ENCODE measurements at places on chromosomes 3 and 15.

DNA sequence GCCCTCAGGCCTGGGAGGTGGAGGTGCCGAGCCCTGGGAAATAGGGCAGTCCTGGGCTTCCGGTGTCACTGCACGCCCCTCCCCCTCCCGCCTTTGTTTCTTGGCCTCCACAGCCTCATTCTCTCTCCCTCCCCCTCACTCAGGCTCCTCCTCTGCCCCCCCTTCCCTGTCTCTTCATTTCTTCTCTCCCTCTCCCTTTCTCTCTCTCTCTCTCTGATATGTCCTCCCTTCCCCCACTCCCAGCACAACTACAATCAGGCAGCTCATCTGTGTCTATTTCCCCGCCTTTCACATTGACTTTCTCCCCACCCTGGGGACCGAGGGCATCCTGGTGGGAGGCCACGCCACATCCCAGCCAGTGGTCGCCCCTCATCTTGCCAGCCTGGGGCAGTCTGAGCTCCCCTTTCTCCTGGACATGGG is 40.2 kb downstream of the IDH2 start:
- DNase-seq = peak; percentile 61

GRCh38 chr3:38022301-38022700 is 7.1 kb downstream of the PLCD1 start:
- no peak for DNase-seq

DNA sequence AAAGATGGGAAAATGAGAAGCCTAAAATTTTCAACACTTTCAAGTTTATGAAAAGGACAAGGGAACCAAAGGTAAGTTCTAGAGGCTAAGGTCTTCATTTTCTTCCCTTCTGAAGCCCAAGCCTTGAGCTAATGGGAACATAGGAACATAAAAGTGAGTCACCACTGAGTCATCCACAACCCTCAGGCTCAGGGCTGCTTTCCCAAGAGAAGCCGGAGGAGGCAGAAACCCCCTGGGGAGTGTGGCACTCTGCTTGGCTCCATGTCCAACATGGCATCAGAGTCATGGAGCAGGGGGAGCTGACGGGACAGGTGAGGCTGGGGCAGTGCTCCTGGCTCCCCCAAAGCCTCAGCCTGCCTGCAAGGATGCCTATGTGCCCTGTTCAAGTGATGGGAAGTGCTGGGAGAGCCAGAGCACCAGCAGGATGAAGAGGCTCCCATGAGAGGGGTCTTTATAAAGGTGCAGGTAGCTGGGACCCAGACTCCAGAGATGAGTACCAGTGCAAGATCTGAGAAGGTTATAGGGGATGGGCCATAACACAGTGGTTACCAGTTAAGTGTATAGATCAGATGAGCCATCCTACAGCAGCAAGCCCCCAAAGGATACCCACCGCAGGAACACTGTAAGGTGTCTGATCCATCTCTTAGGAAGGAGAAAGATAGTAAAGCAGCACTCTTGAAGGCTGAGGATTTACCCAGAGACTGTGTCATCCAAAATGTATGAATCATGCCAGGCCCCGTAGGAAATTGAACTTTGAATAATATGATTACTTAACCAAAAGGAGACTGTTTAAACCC is 31.8 kb upstream of the RYR3 start:
- DNase-seq = no peak

- DNase-seq = no peak
Observed at GRCh38 chr3:21704796-21705195, 46.2 kb downstream of the ZNF385D start.

- DNase-seq = no peak
Observed at GRCh38 chr3:117443014-117443413, 733.4 kb downstream of the TUSC7 start.

- no peak for DNase-seq
Observed at GRCh38 chr15:45064386-45064785, 41.4 kb downstream of the SORD start.

GRCh38 chr15:63449731-63450130 is 54.7 kb upstream of the USP3 start:
- no peak for DNase-seq

- no peak for DNase-seq
Observed at GRCh38 chr3:46847744-46848143, 15.5 kb downstream of the MYL3 start.

GRCh38 chr3:111700054-111700453 is 104.9 kb upstream of the ZBED2 start:
- DNase-seq = no peak

GRCh38 chr3:186746008-186746407 is 28.8 kb downstream of the KNG1 start:
- peak; percentile 62 for DNase-seq

- DNase-seq = peak; percentile 63
Observed at GRCh38 chr3:141646760-141647561, 91.1 kb upstream of the RNF7 start.

- peak; percentile 54 for DNase-seq
Observed at GRCh38 chr3:197406266-197406665, 107.9 kb upstream of the DLG1 start.

DNA sequence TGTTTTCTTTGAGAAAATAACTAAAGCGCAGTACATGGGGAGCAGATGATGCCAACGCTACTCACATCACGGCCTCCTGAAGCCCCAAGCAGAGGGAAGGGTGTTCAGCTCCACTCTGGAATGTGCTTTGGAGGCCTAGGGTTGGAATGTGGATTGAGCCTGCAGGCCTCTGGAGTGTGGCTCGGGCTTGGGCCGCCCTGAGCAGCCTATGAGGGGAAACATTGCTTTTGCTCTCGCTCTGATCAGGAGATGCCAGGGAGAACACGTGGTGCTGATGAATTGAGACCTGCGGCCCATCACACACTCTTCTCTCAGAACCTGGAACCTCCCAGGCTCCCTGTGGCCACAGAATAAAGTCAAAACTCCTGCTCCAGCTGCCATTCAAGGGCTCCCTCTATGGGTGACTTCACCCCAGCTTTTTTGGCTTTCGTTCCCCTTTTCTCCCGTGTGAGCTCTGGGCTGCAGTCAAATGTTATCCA is 23.3 kb downstream of the CCDC13 start:
- peak; percentile 71 for DNase-seq

DNA sequence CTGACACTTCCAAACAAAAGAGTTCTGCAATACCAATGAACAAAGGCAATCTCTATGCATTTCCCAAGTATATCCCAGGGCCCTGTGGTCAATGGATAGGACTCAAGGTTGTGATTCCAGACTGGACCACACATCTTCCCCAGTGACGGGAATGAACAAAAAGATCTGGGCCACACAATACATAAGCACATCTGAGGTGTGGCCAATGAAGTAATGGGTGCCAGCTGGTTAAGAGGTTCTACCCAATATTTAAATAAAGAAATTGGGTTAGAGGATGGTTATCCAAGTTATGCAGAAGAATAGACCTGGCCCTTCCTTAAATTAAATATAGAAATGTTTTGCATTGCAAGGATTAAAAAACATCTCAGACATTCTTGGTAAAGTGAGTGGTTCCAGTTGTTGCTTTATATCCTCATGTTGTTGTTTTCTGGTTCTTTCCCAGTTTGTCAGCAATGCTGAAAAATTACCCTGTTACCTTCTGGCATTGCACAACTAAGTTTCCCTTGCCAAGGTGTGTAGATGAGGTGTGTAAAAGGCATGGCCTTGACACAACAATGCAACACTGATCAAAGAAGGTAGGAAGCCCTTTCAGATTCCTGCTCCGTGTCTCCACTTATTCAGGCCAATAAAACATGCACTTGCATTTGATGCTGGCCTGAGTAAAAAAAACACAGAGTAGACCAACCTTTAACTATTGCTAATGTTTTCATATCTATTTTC is 86.5 kb downstream of the PRICKLE2 start:
- DNase-seq = no peak

DNA sequence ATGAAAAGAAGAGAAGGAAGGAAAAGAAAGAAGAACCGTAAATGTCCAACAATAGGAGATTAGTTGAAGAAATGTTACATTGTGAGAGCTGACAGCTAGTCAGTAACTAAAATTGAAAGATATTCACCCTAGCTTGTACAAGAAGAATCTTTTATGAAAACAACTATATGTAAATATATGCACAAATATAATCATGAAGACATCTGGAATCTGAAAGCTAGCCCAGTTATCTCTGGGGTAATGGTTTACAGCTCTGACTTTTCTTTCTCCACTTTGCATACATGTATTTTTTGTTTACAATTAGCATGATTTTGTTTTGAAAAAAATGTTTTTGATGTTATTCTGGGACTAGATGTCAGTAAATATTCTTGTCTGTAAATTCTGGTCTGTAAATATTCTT is 37.1 kb upstream of the ADAMTSL3 start:
- DNase-seq = no peak

DNA sequence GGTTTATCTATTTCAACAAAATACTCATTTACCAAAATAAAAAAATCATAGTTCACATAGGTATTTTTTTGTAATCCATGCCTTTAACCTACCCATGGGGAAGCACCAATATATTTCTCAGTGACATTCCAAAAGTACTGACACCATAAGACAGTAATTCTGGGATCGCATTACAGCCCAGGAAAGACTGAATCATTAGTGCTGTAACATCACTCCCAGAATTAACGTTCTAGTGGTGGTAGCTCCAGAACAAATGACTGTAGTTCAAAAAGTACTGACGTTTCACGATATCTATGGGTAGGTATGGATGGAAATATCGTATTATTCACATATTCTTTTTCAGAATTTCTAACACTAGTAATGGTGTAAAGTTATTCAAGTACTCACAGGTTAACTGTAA is 54.3 kb upstream of the NEK10 start:
- DNase-seq = no peak

DNA sequence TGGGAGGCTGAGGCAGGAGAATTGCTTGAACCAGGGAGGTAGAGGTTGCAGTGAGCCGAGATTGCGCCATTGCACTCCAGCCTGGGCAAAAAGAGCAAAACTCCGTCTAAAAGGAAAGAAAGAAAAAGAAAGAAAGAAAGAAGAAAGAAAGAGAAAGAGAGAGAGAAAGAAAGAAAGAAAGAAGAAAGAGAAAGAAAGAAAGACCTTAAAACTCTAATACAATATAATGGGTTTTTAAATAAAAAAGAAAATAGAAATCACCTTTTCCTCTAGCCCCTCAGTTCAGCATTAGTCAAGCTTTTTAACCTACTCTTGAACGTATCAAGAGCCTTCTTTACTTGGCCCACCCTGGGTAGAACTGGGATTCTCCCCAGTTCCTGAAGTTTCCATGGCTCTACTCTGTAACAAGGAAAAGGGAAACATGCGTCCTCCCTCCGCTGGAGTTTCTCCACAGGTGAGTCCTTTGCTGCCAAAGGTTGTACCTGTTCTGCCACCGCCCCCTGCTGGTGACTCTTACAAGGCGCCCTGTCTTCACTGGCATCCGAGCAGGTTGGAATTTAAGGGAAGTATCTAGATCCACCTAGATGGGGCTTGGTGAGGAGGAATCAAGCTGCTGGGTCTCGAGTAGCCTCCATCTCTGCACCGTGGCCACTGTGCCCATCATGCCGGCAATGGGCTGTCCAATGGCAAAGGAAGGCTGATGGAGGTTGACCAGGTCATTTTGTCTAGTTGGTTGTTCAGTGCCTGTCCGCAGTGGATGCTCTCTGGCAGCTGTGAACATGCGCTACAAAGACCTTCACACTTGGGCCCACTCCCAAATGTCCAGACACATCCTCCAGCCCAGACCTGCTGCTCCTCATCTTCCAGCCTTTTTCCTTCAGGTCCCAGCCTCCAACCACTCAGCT is 20.6 kb upstream of the EPHB3 start:
- peak; percentile 38 for DNase-seq

DNA sequence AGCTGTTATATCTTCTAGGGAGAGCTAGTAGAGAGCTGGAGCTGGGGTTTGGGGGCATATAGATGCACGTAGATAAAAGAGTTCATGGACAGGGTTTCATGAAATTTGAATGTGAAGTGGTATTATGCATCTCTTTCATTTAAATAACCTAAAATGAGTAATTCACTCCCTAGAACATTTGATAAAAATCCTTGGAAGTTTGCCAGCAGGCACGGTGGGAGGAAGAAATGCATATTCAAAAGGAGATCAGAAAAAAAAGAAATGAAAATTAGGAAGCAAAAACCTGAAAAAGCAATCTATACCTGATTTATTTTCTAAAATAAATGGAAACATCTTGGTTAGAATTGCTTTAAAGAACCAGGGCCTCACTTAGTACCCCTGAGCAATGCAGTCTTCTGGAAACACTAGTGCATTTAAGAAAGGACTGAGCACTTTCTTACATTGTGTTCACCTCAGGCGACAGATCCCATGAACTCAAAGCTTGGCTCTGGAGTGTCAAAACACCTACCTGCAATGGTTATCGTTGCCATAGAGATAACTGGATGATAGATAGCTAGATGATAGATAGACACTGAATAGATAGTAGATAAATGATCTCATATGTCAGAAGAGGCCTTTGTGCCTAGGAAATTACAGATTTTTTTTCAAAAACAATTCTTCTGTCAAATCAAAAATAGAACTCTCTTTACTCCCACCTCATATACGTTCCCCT is 458.6 kb upstream of the THRB start:
- DNase-seq = no peak

- DNase-seq = no peak
Observed at GRCh38 chr15:63418811-63419210, 37.2 kb upstream of the CA12 start.

GRCh38 chr3:97954228-97954827 is 17.9 kb downstream of the RIOX2 start:
- DNase-seq = no peak

DNA sequence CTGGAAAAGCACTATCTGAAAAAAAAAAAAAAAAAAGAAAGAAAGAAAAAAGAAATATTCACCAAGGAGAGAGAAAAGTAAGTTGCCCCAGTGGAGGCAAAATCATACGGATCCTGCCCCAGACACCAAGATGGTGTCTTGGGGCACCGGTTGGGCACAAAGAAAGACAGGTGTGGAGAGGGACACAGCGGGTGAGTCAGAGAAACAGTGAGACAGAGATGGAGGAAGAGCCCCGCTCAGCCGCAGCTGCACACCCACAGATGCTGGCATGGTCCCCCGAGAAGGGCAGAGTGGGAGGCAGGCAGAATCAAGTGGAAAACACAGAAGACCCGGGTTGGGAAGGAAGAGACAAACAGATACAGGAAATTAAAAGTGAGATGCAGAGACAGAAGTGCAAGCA is 129.7 kb upstream of the SMAD3 start:
- DNase-seq = no peak

GRCh38 chr3:194422188-194422587 is 23.1 kb upstream of the GP5 start:
- no peak for DNase-seq

DNA sequence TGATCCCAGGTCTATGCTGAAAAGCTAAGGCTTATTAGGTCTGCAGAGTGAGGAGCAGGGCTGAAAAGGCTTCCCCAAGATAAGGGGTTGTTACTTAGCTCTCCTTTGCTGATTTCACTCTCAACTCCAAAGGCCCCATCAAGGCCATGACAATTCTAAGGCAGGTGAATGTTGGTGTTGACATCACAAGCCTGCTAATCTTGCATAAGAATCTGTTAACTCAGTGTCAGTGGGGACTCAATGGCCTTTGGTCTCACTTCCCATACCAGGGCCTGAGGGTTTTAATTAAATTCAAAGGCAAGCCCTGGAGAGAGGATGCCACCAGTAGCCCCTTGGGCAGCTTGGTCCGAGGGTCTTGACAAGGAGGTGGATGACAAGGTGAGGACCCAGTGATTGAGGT is 9.4 kb upstream of the ALAS1 start:
- DNase-seq = no peak
